ENCODE measurements at places on chromosomes 16 and 17.

- no peak for DNase-seq
Observed at GRCh38 chr16:85518398-85519049, 94.6 kb upstream of the GSE1 start.

- DNase-seq: peak; percentile 2
Observed at GRCh38 chr16:82456683-82457082, 170.1 kb upstream of the CDH13 start.

- peak; percentile 71 for DNase-seq
Observed at GRCh38 chr17:41665566-41666236, 23.0 kb upstream of the EIF1 start.

DNA sequence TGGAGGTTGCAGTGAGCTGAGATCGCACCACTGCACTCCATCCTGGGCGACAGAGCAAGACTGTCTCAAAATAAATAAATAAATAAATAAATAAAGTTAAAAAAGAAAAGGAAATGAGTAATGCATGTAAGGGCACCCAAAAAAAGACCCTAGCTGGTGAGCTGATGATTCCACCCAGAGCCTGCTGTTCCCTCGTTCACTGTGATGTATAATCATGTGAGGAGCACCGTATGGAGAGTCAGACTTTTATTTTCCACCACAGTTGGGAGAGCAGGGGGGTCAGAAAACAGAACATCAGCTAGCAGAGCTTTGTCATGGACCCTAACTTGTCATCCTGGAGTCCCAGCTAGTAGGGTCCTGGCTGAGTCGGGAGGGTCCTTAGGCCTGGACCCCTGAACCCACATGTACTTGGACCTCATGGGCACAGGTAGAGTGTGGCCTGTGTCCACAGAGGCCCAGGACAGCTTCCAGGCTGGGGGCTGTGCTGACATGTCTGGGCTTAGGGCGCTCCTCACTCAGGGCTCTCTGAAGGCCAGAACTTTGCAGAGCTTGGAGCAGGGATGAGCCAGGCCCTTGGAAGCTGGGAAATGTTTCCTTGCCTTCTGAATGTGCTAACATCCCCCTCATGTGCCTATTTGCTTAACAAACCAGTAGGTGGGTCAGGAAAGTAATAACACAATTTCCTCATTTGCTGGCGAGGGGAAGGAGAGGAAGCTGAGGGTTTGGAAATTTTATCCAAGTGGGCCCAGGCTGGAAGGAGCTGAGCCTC lies 18.8 kb upstream of the LASP1NB start:
- DNase-seq: no peak

DNA sequence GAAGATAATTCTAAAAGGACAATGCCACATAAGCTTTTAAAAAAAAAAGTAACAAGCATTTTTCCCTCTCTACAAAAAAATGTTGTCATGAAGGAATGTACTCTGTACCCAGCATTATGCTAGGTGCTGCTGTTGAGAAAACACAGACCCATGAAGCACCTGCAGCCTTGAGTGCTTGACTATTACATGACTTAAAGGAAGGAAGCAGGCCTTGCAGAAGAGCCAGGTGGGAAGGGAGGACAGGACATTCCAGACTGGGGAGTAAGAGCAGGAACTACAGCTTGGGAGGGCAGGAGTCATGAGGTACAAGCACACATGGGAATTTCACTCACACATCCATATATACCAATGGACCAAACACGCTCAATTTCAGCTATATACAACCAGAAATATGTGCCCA lies 3.8 kb downstream of the MYO1D start:
- no peak for DNase-seq

Measured in NCI-H1048 (cell line).